ENCODE measurements at places on chromosomes 1 and 21.

GRCh38 chr1:44932151-44932550 lies 54.2 kb downstream of the EIF2B3 start:
- no peak for DNase-seq

GRCh38 chr1:152110365-152110859 lies 4.8 kb downstream of the TCHH start:
- DNase-seq, result no peak

GRCh38 chr1:70090141-70090540 lies 115.2 kb downstream of the LRRC40 start:
- no peak for DNase-seq

DNA sequence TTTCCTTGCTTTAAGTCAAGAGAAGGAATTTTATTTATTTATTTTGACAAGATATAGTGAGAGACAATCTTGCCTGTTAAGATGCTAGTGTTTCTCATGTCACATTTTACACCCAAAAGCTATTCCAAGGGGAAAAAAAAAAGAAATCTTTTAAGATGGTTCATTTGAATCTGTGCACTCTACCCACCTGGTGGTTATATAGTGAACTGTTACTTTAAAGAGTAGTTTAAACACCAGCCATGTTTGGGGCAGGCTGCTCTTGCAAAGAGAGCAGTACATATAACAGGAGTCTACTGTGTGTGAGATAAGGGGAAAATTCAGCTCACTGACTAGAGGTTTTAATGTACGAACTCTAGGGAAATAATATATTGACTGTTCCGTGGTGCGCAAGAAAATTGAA lies 3.3 kb upstream of the ELAVL4 start:
- peak; percentile 17 for DNase-seq

DNA sequence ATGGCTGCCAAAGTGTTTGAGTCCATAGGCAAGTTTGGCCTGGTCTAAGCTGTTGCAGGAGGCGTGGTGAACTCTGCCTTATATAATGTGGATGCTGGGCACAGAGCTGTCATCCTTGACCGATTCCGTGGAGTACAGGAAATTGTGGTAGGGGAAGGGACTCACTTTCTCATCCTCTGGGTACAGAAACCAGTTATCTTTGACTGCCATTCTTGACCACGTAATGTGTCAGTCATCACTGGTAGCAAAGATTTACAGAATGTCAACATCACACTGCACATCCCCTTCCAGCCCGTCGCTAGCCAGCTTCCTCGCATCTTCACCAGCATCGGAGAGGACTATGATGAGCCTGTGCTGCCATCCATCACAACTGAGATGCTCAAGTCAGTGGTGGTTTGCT lies 215.8 kb upstream of the JUN start:
- DNase-seq, result no peak

- DNase-seq, result no peak
These were observed 71.5 kb upstream of the PTGFR start for GRCh38 chr1:78419309-78419708.

All from COR-L47 (cell line).